ENCODE measurements at places on chromosomes 3 and 15.

GRCh38 chr3:186976837-186977750, 46.8 kb downstream of the ST6GAL1 start:
- no peak for DNase-seq

DNA sequence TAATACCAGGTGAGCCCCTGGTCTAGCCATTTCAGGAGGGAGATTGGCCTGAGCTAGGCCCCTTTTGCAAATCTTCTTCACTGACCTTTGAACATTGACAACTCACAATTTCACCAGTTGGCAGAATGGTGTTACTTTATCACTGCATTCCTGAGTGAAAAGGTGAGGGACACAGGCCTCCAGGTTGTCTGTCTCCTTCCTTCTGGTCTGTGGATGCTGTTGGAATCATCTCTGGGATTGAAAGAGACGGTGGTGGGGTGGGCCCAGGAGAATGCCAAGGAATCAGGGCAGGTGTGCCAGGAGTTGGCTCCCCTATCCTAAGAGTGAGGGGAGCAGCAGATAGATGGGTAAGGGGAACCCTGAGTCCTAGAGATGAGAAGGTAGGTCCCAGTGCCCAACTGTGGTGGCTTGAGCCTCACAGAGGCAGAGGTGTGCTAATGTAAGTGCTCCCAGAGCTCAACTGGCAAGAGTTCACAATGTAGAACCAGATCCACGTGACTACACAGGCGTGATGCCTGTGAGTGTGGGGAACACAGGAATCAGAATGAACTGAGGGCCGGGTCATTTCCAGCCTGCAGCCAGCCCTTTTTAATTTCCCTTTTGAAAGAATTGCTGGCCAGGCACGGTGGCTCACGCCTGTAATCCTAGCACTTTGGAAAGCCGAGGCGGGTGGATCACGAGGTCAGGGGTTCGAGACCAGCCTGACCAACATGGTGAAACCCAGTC, 11.2 kb downstream of the C3orf62 start:
- DNase-seq = no peak

GRCh38 chr3:9863058-9863772, 16.8 kb downstream of the CIDEC start:
- DNase-seq = no peak

- DNase-seq = no peak
Measured at GRCh38 chr15:91021516-91022074, 799 bp downstream of the VPS33B start.

DNA sequence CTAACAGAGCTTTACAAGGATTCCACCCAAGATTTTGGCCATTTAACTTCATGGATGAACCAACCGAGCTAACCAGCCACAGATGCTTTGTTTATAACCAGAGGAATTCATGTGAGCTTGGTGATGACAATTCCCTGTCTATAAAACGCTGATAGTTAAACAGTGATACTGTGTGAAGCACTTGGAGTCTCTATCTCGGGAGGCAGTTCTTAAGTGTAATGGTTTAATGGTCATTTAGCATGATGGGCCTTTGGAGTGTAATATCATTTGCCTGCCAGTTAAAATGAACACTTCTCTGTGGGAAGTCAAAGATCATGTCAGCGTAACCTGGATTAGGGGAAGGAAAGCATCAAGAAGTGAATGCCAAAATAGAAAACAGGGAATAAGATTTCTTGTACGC, 368.6 kb upstream of the THRB start:
- DNase-seq = no peak

DNA sequence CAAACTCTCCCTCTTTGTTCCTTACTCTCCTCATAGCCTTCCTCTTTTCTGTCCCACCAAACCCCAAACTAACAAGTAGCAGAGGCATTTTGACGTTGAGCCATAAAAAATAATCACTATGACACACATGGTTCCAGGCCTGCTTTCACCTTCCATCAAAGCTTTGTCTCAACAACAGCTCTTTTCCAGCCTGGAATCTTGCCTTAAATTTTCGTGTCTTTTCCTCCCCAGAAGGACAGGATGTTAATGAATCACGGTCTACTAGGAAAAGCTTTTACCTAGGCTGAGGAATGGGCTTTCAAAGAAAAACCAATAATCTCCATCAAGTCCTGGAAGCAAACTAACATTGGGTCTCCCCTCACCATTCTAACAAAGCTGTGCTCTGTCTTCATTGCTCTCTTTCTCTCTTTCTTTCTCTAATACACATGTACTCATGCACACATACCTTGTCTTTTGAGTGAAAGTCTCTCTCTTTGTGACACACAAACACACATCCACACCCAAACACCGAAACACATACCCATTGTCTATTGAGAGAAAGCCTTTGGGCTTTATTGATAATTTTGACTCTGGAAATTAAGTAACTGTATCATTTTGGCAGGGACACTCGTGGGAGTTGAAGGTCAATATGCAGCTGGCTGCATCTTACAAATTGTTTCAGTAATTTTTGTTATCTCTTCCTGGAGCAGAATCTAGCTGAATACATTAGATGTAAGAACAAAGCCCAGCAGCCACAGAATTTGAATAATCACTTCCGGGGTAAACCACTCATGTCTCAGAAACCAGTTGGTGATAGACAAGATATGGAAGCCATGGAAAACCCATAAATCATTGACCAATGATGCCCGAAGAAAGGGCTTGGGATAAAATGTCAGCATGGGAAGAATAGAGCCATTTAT, 107.4 kb upstream of the SLC4A7 start:
- no peak for DNase-seq

DNA sequence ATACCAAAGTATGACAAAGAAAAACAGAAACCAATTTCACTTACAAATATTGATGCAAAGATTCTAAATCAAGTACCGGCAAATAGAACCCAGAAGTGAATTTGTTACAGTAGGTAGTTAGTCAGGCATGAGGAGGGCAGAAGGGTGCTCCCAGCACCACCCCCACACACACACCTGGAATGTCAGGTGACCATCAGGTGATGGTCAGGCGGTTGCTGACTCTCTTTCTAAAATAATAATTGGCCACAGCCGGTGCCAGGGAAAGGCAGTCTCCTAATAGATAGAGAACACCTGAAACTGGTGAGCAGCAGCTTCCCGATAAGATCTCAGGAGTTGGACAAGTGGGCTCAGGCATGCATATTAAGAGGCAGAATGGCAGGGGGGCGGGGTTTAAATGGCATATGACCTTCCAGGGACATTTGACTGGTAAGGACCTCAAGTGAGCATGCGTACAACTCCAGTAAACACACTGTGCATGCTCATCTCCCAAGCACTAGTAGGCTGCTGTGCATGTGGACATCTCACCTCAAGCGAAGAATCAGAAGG, 131.1 kb downstream of the ANO10 start:
- DNase-seq = no peak

GRCh38 chr3:113339616-113340244, 101.6 kb downstream of the CFAP44 start:
- DNase-seq = no peak

DNA sequence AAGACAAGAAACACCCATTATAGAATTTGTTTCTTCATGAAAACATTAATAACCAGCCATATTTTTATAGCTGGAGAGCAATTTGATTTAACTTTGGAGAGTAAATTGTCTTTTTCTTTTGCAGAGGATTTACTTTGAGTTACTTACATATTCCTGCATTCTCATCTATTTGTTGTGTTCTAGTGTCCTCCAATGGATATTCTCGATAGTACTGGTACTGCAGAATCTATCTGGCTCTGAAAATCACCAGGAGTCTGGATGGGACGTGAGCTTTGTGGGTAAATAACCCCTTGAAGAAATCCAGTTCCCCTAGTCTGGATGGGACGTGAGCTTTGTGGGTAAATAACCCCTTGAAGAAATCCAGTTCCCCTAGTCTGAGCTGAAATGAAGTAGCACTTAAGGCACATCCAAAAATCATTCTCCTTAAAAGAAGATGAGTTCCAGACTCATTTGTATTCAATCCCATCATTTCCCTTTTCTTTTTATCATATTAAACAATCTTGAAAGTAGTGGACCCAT, 294.1 kb upstream of the UBE2E2 start:
- DNase-seq = no peak

DNA sequence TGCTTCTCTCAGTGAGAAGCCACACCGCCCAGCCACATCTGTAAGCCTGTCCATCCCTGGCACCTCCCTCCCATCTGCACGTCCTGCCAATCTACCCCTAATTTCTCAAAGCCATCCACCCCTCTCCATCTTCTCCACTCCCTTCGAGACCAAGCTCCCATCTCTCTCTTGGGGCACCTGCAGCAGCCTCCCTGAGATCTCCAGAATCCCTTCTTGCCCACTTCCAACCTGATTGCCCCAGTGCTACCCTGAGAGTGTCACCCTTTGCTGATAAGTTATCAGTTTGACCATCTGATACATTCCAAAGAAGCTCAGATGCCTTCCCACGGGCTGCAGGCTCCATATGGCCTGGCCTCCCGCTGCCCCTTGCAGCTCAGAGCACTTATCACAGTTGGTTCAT, 496.1 kb downstream of the SHQ1 start:
- no peak for DNase-seq

GRCh38 chr15:52975941-52976449, 185.9 kb upstream of the ONECUT1 start:
- no peak for DNase-seq

GRCh38 chr3:24128199-24129005, 183.3 kb downstream of the NR1D2 start:
- no peak for DNase-seq

GRCh38 chr3:62538691-62539356, 165.5 kb upstream of the FEZF2 start:
- DNase-seq = no peak

- no peak for DNase-seq
Measured at GRCh38 chr3:34073111-34073510, 274.7 kb downstream of the PDCD6IP start.

GRCh38 chr3:167742338-167742737, 6.8 kb downstream of the SERPINI1 start:
- DNase-seq = no peak

GRCh38 chr3:194271460-194272035, 79.6 kb downstream of the CPN2 start:
- no peak for DNase-seq

DNA sequence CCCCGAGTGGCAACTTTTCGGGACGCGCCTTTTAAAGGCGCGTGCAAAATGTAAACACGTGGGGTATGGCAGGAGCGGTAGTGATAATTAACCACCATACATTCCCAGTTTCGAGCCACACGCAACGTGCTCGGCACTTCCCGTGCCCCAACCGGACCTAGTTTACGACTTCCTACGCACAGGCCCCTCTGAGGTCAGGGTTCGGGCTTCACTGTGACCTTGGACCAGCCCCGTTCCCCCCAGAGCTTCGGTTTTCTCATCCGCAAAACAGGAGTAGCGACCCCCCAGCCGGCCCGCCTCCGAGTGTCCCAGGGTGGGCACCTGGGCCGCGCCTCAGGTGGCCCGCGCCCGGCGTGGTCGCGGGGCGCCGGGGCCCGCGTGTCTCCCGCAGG, 451 bp downstream of the CHCHD4 start:
- peak; percentile 31 for DNase-seq

GRCh38 chr3:120174811-120175539, 80.7 kb upstream of the GSK3B start:
- no peak for DNase-seq

DNA sequence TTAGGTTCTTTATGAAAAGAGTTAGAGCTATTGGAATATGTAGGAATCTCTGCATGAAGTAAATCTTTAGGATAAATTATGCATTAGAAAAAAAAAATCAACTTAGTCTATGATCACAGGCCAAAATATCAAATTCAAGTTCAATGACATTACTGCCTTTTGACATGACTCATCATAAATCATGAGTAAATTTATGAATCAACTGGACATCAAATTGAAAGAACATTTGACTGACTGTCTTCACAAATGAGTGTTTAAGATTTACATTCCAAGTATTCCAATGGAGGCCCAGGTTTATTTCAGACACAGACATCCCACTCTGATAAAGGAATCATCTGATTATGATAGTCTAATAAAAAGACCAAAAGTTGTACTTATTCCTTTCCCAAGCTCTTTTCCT, 192.8 kb upstream of the TTC14 start:
- no peak for DNase-seq

DNA sequence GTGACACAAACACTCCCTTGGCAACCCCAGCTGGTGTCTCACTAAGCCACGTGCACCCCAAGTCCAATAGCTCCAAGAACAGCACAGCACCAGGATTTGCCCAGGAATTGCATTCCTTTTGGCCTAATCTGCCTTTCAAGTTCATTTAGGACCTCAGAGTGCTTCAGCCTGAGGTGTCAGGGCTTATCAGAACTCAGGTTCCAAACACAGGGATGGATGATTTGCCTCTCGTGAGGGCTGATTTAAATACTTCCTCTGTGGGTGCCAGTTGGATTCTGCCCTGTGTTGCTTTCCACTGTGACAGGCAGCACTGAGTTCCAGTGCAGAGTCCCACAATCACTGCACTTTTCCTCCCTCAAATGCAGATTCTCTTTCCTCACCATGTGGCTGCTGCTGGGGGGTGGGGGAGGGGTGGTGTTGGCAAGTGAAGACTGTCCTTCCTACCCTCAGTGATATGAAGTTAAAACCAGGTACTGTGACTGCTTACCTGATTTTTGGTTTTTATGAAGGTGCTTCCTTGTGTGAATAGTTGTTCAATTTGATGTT, 204.3 kb upstream of the STAC start:
- no peak for DNase-seq

- no peak for DNase-seq
Measured at GRCh38 chr3:155791190-155791589, 14.9 kb downstream of the C3orf33 start.

- DNase-seq = no peak
Measured at GRCh38 chr15:79602731-79603130, 170.6 kb downstream of the MINAR1 start.

DNA sequence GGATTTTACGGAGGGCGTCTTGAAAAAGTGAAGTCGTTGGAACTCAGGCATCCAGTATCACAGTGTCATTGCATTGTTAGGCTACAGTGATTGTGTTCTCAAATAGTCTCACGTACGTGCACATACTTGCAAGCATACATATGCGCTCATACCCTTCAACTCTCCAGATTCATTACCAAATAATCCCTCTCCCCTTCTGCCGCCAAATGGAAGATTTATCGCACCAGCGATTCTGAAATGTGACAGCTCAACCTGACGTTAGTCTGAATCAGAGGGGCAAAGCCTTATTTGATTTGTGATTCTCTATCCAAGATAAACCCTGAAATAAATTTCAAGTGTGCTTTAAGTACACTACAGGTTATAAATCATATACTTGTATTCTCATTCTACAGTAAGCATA, 119.4 kb downstream of the GADL1 start:
- no peak for DNase-seq

DNA sequence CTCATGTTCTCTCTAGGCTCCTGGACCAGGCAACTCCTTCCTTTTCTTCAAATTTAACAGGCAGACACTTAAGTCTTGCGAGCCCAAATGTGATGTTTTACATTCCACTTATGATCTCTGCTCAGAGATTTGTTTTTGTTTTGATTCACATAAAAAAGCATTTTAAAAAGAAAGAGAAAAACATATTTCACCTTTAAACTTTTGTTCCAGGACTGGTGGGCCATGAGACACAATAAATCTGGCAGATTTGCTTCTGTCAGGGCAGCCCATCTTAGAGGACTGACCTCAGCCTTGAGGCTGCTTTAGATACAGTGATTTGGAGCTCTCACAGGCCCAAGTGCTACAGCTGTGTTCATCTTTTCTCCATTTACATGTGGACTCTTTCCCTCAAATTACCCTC, 52.0 kb downstream of the CMSS1 start:
- DNase-seq = no peak

- DNase-seq = no peak
Measured at GRCh38 chr3:107718547-107718946, 195.8 kb downstream of the BBX start.
